ENCODE measurements at places on chromosomes 7 and 10. TPM values are rescaled to one million over a fixed set of nuclear protein-coding genes. Genes with fewer than 3 reads are reported as not detected.

CDH23 gene
- 18.7 TPM for total RNA-seq

STEAP2 gene
- 18.7 TPM for total RNA-seq

- no peak for DNase-seq
Observed at GRCh38 chr7:41940760-41941343, 238.0 kb upstream of the INHBA start.

DNA sequence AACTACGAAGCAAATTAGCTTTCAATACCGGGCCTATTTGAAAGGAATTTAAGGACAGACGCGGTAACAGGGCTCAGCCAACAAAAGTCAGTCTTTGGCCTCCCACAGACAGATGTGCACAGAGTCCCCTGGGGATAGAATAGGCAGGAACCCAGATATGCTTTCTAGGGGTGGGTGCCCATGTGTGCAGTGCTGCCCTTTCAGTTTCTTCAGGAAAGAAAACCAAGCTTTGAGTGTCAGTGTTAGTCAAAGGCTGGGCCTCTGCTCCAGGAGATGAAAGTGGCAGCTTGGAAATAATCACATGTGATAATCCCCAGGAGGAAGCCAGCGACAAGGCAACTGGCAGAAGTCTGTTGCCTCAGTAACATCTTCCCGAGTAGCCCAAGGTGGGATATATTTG is 43.8 kb upstream of the CSTF2T start:
- no peak for DNase-seq

DNA sequence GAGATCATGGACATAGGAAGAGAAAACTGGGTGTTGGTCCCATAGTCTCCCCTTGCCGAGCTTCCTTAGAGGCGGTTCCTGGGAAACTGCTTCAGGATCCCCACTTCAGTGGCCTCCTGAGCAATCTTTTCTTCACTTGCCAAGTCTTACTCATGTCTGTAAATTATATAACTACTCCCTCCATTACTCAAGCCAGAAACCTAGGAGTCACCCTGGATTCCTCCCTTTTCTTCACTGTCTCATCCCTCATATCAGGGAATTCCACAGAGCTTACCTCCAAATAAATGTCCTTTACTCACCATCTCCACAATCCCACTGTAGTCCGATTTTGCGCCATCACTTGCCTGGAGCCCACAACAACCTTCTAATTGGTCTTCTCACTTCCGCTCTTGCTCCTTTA is 29.1 kb upstream of the TRUB1 start:
- DNase-seq, result no peak

Measured in esophagus muscularis mucosa (tissue), 4 donors.